ENCODE measurements at places on chromosomes 12 and 14.

- DNase-seq: no peak
Measured at GRCh38 chr14:98510392-98510791, 761.6 kb downstream of the BCL11B start.

- DNase-seq: no peak
Measured at GRCh38 chr12:54075974-54076373, 22.3 kb downstream of the HOXC4 start.

DNA sequence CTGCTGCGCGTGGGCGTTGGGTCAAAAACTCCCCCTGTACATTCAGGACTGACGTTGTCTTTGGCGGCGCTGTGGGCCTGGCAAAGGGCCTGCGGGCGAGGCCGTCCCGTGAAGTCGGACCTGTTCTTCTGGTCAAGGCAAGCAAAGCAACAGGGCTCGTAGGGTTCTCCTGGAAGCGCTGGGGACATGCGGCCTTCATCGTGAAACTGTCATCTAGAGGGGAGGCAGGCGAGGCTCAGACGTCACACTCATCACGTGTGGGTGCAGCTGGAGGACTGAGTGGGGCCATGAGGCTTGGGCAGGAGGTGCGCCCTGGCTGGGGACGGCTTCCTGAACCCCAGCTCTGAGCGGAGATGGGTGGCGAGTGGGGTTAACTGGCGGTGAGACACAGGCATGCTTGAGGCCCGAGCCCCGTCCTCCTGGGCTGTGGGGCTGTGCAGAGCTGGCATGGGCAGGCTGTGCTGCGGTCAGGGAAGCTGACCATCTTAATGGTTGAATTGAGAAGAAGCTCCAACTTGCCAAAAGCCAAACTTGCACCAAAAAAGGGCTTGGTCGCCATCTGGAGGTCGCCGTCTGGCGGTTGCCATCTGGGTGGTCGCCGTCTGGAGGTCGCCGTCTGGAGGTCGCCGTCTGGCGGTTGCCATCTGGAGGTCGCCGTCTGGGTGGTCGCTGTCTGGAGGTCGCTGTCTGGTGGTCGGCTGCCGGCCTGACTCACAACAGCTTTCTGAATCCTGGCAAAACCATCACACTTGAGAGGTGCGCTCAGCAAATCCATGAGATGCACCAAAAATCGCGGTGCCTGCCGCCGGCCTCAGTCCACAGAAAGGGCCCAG is 66.2 kb downstream of the NOC4L start:
- DNase-seq: no peak

DNA sequence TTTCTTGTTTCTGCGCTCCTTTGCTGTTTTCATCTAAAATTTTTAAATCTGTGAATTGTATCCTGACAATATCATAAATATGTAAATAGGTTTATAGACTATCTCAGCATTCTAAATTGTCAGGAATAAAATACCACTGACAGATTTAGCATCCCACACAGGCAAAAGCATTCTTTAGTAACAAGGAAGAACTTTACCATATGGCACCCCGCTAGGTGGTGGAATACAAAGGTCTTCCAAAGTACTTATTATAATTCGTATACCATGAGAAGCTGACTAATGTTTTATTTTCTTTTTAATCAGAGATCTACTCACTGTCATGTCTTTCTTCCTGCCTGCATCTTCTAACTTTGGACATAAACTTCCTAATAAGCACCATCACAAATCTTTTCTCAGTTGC is 328.8 kb upstream of the NOVA1 start:
- DNase-seq: no peak

DNA sequence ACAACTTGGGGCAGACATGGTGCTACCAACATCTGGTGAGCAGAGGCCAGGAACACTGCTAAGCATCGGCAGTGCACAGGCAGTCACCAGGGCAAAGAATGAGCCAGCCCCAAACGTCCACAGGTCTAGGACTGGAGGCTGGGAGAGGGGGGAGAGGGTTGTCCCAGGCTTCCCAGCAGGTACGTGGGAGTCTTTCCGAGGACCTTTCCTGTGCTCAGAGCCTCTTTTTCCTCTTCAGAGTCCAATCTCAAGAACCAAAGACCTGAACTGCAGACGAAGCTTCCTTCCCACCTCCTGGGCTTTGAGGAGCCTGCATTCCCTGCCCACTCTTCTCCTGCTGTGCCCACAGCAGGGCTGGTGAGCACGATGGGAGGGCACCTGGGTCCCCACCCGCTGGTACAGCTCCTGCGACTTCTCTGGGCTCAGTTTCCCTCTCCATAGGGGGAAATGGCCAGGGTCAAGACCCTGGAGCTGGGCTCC is 48.7 kb downstream of the DLK1 start:
- no peak for DNase-seq

GRCh38 chr12:24913130-24913529 is 35.8 kb downstream of the BCAT1 start:
- DNase-seq: no peak

DNA sequence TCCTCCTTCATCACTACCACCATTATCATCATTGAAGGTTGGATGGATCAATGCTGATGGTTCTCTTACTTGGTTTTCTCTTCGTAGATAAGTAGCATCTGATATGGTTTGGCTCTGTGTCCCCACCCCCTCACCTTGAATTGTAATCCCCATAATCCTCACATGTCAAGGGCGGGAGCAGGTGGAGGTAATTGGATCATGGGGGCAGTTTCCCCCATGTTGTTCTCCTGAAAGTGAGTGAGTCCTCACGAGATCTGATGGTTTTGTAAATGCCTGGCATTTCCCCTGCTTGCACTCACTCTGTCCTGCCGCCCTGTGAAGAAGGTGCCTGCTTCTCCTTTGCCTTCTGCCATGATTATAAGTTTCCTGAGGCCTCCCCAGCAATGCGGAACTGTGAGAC is 172.4 kb upstream of the PWP1 start:
- DNase-seq: no peak

DNA sequence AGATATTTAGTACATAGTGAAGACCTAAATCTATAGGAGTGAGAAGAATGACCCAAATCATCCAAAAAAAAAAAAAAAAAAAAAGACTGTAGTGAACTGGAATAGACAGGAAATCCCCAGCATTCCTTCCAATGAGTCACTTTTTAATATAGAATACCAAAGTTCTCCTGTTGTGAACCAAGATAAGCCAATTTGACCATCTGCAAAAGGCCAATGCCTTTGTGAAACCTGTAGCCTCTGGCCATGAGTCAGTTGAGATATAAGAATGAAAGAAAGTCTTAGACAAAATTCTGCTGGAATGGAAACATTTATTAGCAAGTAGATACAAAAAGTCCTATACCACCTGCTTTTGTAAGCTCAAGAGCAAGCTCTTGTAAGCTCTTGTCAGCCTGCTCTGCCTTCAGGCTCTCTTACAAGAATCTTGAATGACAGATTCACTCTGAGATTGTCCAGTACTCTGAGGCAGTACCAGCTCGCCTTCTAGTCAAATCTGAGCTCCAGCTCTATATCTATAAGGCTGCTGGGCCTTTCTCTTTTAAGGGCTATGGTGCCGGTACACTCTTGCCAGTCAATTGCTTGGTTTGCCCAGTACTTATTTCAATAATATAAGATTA is 243.0 kb upstream of the TMTC1 start:
- DNase-seq: no peak

- DNase-seq: no peak
Measured at GRCh38 chr12:43840338-43840737, 4.5 kb downstream of the TMEM117 start.

DNA sequence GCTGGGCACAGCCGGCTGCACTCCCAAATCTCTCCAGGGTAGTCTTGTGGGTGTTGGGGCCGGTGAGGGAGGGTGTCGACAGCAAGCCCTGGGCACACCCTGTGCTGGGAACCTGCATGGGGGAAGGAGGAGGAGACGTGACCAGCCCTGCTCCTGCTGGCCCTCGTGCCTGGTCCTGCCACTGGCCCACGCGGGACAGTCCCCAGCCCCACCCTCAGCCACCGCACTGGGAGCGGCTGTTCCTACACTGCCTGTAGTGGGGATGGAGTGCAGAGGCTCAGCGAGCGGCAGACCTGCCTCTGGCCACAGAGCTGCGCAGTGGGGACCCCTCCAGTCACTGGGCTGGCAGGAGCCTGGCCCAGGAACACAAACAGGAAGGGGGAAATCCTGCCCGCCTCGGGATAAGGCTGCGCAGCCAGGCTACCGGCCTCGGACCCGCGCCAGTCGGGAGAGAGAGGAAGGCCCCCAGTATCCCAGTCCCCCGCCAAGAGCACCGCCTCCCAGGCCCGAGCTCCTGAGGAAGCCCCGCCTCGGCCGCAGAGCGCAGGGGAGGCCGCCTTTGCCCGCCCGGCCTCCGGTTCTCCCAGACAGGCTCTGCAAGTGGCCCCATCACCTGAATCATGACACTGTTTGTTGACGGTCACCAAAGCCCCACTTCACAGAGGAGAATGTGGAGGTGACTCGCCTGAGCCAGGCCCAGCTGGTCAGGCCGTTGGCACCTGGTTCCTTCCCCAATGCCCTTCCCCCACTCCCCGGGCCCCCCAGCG is 10.6 kb downstream of the AHNAK2 start:
- no peak for DNase-seq

DNA sequence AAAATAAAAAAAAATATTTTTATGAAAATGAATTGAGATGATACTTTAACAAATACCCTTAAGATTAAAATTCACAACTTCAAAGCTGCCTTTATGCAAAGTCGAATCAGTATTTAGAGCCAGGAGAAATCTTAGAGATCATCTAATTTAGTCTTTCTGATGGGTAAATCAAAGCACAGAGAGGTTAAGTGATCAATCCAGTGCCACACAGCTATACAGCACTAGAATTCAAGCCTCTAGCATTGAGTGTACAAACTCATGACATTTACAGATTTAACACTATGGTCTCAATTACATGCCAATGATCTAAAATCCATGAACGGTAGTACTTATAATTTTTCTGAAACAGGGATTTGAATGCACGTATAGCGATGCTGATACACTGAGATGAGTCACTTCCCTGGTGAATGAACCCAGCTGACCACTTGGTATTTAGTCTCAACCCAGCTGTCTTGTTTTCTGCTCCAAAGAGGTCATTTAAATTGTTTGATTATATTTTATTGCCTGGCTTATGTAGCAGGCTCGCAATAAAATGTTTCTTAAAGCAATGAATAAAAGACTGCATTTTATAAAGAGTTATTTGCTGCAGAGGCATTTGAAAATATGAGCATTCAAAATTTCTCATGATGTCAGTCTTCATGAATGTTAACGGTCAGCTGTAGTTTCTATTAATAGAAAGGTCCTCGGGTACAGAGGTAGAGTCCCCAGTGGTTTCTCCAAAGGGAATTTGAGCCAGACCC is 152.4 kb upstream of the PRICKLE1 start:
- no peak for DNase-seq

GRCh38 chr14:68842298-68842697 is 49.4 kb upstream of the ZFP36L1 start:
- no peak for DNase-seq
